Activated T-helper 2 cell treated with anti-CD3 and anti-CD28 coated beads, Interferon-gamma antibody, Interleukin-2, Interleukin-4, amounts not matched to agents 10 μg/mL and 5 μg/mL and 100 μg/mL, durations not matched to agents 14 hours and 24 hours and 36 hours (primary cell): ENCODE measurements at places on chromosomes 12 and 14.

GRCh38 chr12:87925021-87925420 is 104.2 kb downstream of the C12orf50 start:
- DNase-seq = no peak

DNA sequence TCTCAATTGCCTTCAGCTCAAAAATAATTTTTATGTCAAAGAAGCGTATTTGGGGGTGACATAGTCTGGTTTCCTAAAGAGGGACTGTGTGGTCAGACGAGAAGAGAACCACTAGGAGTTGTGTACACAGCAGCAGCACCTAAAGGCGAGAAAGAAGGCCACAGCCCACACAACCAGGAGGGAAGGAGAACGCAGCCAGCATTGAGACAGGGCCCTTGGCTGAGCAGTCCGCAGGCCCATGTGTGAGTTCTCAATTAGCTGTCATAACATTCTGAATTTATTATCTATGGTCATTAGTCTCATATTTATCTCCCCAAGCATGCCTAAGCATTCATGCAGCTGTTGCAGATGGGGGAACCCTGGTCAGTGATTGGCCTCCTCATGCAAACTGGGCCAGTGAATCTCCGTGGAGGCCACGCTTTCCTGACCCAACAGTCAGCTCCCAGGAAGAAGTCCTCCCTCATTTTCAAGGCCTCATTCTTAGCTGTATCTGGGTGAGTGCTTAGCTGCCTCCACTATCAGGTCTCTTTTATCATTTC is 81.2 kb upstream of the ATF7IP start:
- DNase-seq = no peak

- DNase-seq = no peak
These were observed 117.1 kb downstream of the HMGA2 start for GRCh38 chr12:65941388-65941787.

- peak; percentile 72 for DNase-seq
These were observed 1165.4 kb downstream of the TMEM121 start for GRCh38 chr14:106691601-106692291.

DNA sequence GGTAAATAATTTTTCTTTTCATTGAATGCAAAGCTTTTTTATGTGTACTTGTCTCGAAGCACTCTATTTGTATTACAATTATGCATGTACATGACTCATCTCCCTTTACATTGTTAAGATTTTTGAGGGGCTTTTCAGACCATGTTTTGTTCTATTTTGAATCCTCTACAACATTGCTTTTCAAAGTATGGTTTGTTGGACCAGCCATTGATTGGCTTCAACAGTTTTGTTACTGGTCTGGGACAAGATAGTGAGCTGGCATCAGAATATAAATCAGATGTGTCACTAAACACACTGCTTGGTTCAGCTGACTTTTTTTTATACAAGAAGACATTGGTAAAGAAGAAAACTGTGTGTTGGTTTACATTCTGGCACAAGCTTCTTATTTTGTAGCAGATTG is 122.3 kb downstream of the MON2 start:
- DNase-seq = no peak

- DNase-seq = no peak
These were observed 11.1 kb upstream of the SELPLG start for GRCh38 chr12:108644811-108645120.

- DNase-seq = no peak
These were observed 129.7 kb downstream of the PAX9 start for GRCh38 chr14:36791402-36791801.

DNA sequence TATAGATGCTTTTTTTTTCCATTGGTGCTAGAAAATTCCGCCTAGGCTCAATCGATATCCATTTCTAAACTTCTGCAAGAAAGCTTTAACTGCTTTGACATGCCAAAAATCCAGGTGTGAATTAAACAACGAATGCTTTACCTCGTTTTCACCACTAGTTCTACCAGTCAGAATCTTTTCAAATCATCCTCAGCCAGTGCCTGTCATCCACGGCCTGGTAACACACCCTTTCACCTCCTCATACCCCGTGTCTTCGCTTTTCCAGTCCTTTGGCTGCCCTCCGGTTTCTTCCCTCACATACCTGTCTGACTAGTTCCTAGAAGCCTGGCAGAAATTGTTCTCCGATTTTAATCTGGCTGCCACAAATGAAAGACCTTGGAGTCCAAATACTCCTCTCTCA is 1.4 kb upstream of the PHC1 start:
- no peak for DNase-seq

- DNase-seq = peak; percentile 9
These were observed at the start of gene SRRM4 for GRCh38 chr12:118981285-118982211. Gene SRRM4 (plus strand): TSS chr12:118981541. CDS start chr12:118981883, 342 bp downstream.
